ENCODE measurements at places on chromosomes 7 and 10. TPM values are rescaled to one million over a fixed set of nuclear protein-coding genes. Genes with fewer than 3 reads are reported as not detected.

The XRCC2 gene
- total RNA-seq: 10.1 TPM

DNA sequence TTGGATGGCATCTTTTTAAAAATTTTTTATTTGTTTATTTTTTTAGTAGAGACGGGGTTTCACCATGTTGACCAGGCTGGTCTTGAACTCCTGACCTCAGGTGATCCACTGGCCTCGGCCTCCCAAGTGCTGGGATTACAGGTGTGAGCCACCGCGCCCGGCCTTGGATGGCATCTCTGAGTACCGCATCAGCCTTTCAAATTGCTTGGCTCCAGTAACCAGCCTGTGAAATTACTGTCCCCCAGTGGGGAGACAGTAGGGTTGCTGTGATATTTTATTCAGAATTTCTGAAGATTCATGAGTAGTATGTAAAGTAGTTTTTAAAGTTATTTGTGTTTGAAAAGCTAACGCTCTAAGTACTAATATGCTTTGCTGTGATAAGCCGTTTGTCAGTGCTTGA lies 1.2 kb downstream of the NUB1 start:
- H3K4me3 ChIP-seq: peak overlapping the region; percentile 85
- H3K4me1 ChIP-seq: peaks cover 35% of the 10 kb centered on the region
- H3K36me3 ChIP-seq: peaks cover 9% of the 10 kb centered on the region

- no peaks in the 10 kb centered on the region for H3K36me3 ChIP-seq
- no peak for DNase-seq
- H3K27me3 ChIP-seq: no peaks in the 10 kb centered on the region
- H3K4me1 ChIP-seq: peaks cover 27% of the 10 kb centered on the region
- H3K27ac ChIP-seq: peak overlapping the region; percentile 88
Observed at GRCh38 chr10:126013489-126014281, 117.3 kb downstream of the FANK1 start.

GRCh38 chr7:18889436-18889835 lies 228.0 kb downstream of the TWIST1 start:
- H3K27ac ChIP-seq: no peak overlapping the region
- no peaks in the 10 kb centered on the region for H3K4me1 ChIP-seq
- no peak for DNase-seq
- H3K27me3 ChIP-seq: no peaks in the 10 kb centered on the region
- H3K4me3 ChIP-seq: no peak overlapping the region

- no peaks in the 10 kb centered on the region for H3K36me3 ChIP-seq
- no peak overlapping the region for H3K4me3 ChIP-seq
- H3K4me1 ChIP-seq: peaks cover 3% of the 10 kb centered on the region
- DNase-seq: no peak
- no peak overlapping the region for H3K27ac ChIP-seq
- H3K27me3 ChIP-seq: no peaks in the 10 kb centered on the region
Observed at GRCh38 chr7:6630007-6630849, 6.9 kb upstream of the ZNF316 start.
